ENCODE measurements at places on chromosomes 13 and 19. TPM values are rescaled to one million over a fixed set of nuclear protein-coding genes. Genes with fewer than 3 reads are reported as not detected.

COQ8B gene
- 12.5 TPM for total RNA-seq

ZNF723 gene
- not detected for total RNA-seq

OBI1 gene
- total RNA-seq = 14.2 TPM

PLIN5 gene
- total RNA-seq = 4.6 TPM

CBY2 gene
- not detected for total RNA-seq

DBP gene
- 0.87 TPM for total RNA-seq

TMIGD2 gene
- total RNA-seq = not detected

CEACAM7 gene
- 0.44 TPM for total RNA-seq

PRR12 gene
- 1.1 TPM for total RNA-seq

YJU2 gene
- 12.4 TPM for total RNA-seq

OR10H1 gene
- not detected for total RNA-seq

- DNase-seq = no peak
These were observed 84.7 kb downstream of the KL start for GRCh38 chr13:33100886-33101285.

DNA sequence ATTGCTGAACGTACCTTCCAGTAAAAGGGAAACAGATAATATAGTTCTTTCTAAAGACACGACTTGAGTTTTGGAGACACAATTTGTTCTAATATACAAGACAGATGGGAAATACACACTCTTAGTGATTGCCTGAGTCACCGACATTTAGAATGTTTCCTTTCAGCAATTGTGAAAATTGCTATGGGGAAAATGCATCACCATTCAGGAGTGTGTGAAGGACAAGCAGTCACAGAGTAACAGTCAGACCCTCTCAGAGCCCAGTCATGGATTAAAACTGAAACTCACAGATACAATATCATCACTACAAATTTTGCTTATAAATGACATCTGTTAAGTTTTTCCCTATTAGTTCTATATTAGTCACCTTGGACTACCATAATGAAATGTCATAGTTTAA, 286.1 kb downstream of the SPRY2 start:
- no peak for DNase-seq

- DNase-seq = peak; percentile 30
These were observed 1.1 kb downstream of the SYDE1 start for GRCh38 chr19:15108145-15108844.

- DNase-seq = no peak
These were observed 202.0 kb downstream of the FOXO1 start for GRCh38 chr13:40464337-40465014.

DNA sequence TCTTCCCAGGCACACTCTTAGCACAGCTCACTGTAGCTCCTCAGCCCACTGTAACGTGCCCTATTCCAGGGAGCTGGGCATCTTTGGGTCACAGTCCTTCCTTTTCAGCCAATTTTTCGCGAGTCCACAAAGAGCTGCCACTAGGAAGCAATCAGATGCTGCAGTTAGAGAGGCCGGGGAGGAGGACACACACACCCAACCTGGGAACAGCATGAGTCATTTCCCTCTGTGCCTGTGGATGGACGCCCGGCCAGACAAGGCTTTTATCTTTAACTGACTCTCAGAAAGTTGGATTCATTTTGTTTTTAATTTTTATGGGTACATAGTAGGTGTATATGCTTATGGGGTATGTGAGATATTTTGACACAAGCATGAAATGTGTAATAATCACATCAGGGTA, 918.6 kb downstream of the UQCRFS1 start:
- DNase-seq = peak; percentile 56

GRCh38 chr19:52345162-52345561, 9.1 kb downstream of the ZNF610 start:
- DNase-seq = no peak

GRCh38 chr13:83007226-83007625, 875.0 kb downstream of the SLITRK1 start:
- DNase-seq = no peak

DNA sequence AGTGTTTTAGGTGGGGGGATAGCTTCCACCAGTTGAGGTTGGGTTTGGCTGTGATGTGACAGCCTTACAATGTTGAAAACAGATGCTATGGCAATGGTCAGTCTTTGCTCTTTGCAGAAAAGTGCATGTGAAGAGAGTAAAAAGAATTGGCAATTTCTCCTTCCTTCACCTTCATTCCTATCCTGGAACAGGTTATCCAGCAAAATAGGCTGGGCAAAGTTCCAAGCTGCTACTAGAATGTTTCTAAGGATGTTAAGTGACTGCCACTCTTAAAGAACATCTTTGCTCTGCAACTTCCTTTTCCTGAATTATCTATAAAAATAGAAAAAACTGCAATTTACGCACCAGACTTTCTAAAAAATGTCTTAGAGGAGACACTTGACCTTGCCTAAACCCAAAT, 50.1 kb upstream of the MYCBP2 start:
- no peak for DNase-seq

GRCh38 chr13:110119935-110120905, 186.7 kb downstream of the COL4A1 start:
- DNase-seq = no peak

DNA sequence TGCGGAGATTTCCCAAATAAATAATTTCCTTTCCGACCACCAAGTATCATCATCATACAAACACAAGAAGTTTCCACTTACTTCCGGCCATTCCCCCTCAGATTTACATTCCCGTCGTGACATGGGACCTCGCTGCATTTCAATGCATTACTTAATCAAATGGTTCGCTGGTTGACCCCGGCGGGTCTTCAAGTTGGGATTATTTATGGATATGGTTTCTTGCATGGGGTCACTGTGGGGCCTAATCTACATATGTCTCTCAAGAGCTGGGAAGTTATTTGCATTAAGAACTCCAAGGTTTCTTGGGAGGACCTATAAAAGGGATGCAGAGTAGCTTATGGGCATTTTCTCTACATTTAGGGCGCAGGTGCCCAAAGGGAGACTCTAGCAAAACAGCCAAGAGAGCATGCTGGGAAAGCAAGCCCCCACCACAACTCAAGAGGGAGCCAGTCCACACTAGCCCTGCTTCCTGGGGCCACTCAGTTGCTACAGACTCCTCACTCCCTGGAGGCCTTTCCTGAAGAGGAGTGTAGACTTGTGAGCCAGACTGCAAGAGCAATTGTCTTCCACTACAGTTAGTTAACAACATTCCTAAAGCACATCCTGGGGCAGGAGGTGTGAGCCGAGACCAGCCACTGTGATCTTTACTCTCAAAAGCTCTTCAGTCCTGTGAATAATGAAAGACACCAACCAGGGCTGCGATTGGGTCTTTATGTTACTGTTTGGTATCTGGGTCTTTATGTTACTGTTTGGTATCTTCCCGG, 125.3 kb downstream of the KATNAL1 start:
- DNase-seq = no peak

- DNase-seq = peak; percentile 7
These were observed 140.8 kb downstream of the MIPEP start for GRCh38 chr13:23748109-23748990.

GRCh38 chr13:59677430-59677829, 486.3 kb downstream of the DIAPH3 start:
- no peak for DNase-seq

- DNase-seq = no peak
These were observed 459.4 kb upstream of the PCDH20 start for GRCh38 chr13:61874970-61875579.

GRCh38 chr19:31419871-31420445, 70.7 kb upstream of the TSHZ3 start:
- DNase-seq = no peak

GRCh38 chr19:7654401-7654800, 14.4 kb upstream of the RETN start:
- DNase-seq = no peak

GRCh38 chr19:3683405-3684053, 16.7 kb downstream of the PIP5K1C start:
- peak; percentile 100 for DNase-seq

GRCh38 chr13:40518481-40518882, 148.0 kb downstream of the FOXO1 start:
- DNase-seq = no peak

DNA sequence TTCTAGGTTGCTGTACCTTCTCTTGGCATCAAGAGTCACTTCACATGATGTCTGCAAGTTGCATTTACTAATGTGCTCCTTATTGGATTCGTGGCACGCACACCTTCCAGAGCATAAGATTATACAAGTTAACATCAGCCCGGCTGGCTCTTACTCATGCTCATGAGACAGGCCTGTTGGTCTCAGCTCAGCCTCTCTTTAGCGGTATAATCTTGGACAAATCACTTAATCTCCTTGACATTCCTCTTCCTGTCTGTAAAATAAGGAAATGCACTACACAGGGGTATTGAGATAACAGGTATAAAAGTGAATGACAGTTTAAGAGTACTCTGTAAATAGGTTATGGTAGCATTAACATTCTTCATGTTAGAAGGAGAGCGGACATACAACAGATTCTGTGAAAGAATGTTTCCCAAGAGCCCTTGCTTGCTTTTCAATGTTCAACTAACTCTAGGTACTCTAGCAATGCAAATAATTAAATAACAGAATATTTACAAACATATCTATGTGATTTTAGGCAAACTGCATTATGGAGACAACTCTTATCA, 181.1 kb downstream of the FGF14 start:
- no peak for DNase-seq

- peak; percentile 18 for DNase-seq
These were observed 478.6 kb downstream of the LIG4 start for GRCh38 chr13:107736731-107737130.

GRCh38 chr19:30701178-30701577, 329.0 kb downstream of the ZNF536 start:
- no peak for DNase-seq

DNA sequence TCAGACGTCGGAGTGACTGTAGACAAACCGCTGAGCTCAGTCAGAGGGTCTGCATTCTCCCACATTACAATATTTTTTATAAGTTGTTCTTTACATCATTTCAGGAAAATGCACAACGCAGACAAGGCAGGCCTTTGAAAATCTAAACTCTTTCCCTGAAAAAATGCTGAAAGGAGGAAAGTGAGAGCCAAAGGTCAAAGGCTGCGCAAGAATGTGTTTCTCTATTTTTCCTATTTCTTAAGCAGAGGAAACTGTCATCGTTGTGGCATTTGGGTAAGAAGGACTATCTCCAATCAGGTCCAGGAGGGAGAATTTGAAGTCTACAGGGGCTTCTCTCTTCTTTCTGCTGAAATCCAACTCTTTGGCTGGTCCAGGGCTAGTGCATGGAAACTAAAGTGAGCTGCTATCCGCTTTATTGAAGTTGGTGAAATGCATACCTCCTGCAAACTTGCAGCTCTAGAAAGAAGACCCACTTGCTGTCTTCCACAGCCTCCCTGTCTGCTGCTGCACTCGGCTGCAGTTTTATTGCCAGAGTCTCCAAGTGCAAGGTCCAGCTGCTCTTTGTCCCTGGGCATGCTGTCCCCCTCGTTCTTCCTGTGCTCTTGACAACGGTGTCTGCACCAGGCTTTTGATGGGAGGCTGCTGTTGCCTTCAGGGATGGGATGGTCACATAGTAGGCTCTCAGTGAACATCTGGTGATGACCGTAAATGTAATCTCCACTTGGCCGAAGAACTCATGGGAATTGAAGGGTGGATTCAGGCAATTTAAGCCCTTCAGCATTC, 31.2 kb downstream of the ZNF536 start:
- DNase-seq = no peak

DNA sequence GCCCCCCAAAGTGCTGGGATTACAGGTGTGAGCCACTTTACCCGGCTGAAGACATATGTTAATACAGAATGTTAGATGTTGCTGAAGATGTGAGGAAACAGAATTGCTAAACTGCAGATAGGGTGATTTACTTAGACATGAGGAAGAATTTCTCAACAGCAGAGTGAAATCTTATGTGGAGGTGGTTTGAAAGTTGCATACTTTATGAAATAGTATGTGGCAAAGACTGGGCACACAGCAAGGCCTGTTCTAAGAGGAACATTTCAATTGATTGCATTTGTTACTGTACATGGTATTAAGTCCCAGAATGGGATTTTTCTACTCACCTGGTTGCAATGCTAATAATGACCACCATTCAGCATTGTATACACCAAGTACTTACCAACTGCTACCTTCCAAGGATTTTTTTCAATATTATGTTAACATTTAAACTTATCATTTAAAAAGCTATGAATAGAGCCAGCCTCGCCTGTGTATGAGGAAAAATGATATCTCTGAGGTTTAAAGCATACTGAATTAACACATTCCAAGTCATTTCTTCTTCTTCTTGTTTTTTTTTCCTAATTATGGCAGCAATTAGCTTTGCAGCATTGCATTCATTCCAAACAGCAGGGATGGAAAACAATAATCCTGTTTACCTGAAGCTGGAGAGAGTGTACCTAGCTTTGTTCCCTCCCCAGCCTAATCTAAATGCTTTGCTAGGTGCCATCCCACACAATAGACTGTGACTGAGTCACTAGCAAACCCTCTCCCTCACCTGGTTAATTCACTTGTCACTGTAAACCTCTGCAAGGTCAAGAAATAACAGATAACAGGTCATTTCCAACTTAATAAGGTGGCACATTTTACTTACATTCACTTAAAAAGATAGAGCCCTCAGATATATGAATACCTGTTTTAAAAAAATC, 19.4 kb upstream of the KLF5 start:
- no peak for DNase-seq

GRCh38 chr13:52815330-52815729, 33.1 kb downstream of the PCDH8 start:
- DNase-seq = no peak

DNA sequence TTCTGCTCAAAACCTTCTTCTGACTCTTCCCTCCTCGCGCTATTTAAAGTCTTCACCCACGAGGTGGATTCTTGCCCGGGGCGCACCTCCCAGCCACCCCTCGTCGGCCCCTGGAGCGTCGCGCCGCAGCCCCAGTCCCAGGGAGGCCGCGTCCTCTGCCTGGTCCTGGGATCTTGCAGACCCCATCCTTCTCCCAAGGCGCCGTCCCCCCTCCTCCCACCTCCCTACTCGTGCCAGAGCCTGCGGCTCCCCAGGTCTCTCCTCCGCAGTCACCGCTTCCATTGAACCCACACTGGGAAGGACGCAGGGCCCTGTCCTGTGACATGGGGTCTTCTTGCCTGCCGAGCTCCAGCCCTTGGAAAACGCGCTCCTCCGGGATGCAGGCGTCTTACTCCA, 486 bp downstream of the ZNF808 start:
- DNase-seq = peak; percentile 13

DNA sequence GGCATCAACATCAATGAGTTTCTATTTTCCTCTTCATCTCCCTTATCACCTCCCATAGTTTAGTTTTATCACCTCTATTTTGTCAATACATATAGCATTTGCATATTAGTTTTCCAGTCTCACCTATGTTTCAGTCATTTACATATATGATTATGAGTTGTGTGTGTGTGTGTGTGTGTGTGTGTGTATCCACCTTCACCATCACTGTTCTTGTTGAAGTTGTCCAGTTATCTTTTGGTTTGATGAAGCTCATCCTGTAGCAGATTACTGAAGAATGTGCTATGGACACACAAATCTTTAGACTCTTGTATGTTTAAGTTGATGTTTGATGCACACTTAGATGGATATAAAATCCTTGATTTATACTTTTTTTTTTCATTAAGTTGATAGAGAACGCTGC, 40.5 kb downstream of the SPACA7 start:
- DNase-seq = no peak
